ENCODE measurements at places on chromosomes 3 and 15.

DNA sequence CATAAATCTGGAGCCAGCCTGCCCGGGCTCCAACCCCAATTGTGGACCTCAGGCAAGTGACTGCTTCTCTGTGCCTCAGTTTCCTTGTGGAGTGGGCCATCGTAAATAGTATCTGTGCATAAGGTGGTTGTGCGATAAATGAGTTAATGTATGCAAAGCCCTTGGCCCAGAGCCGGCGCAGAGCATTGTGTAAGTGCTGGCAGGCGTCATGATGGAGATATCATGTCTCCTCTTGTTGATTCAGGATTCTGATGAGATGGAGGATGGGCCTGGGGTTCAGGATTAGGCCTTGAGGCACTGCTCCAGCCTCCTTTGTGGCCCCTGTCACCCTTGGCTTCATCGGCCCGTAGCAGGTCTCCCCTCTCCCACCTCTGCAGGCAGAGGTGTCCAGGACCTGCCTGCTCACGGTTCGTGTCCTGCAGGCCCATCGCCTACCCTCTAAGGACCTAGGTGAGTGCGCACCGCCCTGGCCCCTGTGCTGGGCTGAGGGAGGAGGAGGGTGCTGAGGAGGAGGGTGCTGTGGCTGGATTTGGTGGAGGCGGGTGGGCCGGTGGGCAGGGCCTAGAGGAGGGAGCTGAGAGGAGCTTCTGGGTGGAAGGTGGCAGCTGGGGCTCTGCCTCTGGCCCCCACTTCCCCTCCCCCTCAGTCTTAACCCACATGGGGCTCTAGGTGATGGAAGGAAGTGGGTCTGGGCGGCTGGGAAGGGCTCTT is 1.3 kb downstream of the PLA2G4B start:
- no peak for DNase-seq

GRCh38 chr3:12464181-12464580 is 20.1 kb upstream of the TSEN2 start:
- no peak for DNase-seq

DNA sequence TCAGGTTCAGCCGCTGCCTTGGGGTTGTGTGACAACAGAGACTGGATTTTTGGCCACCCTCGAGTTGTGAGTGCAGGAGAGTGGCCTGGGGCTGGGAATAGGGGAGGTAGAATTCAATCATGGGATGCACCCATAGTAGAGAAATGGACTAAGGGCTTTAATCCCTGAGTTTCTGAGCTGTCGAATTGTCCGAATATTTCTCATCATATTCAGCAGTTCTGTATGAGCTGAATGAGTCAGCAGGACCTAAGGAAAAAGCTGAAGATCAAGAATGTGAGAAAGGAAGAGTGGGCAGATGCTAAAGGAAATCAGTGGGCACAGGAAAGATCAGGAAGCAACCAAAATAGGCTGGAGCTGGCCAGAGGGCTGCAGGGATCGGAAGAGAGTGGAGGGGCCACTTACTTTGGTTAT is 44.4 kb upstream of the SACM1L start:
- DNase-seq, result no peak

- DNase-seq, result no peak
Measured at GRCh38 chr3:133568294-133569014, 5.0 kb upstream of the CDV3 start.

GRCh38 chr15:58551084-58551763 is 119.4 kb downstream of the LIPC start:
- DNase-seq, result no peak

DNA sequence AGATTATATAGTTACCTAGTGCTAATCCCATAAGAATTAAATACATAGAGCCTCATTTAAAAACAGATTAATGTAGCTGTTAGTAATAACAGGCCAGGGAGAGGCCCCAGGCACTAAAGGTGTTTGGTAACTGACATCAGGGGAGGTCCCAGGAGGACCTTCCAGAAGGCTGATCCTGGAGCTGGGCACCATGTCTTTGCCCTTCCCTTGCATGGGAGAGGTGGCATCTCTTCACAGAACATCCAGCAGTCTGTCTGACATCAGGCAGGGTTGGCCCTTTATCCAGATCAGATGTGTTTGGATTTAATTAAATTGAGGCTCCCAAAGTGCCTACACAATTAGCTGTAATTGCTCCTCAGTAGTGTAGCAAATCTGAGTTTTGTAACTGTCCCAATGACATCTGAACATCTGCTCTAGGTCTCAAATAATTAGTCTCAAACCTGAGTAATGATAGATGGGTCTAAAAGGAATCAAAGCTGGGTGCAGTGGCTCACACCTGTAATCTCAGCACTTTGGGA is 53.0 kb downstream of the RLBP1 start:
- DNase-seq, result no peak

DNA sequence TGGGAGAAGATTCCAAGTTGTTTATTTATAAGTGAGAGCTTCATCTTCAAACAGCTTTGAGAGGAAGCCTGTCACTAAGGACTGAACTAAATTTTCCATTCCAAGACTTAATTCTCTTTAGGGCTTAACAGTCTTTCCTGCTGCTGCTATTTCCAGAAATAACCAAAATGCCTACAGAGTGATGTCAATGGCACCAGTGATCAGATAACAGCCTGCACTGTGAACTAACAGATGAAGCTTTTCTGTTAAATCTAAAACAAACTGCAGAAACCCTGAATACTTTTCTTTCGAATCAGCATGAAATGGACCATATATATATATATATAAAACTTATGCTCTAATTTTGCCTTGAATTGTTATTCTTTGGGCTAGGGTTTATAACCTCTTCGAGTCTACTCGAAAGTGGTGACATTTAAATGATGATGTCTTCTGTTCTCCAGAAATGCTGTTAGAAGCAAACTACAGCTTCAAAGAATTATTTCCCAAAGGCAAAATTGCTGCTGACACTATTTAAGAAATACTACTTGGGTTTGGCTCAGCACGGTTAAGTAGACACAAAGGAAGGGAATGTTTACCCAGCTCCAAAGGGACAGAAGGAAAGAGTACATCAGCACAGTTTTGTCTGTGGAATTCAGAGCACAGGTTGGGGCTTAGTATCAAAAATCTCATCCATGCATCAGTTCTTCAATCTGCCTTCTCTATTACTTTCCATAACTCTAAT is 238.5 kb upstream of the LRRN1 start:
- DNase-seq, result no peak

DNA sequence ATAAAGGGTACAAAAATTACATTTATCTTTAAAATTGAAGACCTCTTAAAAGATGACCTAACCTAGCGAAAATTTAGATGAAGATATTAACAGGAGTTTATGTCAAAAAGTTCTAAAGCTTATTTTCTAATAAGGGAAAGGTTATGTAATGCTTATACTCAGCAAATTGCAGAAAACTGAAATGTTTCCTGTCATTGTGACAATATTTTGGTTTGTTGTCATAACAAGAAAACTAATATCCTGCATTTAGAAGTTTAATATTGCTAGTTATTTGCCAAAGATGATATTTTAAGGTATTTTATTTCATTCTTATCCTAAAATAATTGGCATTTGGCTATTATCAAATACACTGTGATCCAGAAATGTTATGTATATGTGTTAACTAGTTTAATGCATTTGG is 294.5 kb downstream of the C3orf38 start:
- no peak for DNase-seq

- no peak for DNase-seq
Measured at GRCh38 chr3:180414157-180414556, 187.8 kb upstream of the TTC14 start.

DNA sequence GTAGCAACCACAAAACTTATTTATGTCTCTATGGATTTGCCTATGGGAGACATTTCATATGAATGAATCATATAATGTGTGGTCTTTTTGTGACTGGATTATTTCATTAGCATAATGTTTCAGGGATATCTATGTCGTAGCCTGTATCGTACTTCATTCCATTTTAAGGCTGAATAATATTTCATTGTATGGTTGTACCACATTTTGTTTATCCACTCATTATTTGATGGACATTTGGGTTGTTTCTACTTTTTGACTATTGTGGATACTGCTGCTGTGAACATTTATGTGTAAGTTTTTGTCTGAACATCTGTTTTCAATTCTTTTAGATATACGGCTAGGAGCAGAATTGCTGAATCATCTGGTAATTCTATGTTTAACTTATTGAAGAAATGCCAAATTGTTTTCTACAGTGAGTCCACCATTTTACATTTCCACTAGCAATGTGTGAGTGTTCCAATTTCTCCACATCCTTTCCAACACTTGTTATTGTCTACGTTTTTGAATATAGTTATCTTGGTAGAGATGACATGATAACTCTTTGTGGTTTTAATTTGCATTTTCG is 134.4 kb upstream of the DAZL start:
- DNase-seq, result no peak

DNA sequence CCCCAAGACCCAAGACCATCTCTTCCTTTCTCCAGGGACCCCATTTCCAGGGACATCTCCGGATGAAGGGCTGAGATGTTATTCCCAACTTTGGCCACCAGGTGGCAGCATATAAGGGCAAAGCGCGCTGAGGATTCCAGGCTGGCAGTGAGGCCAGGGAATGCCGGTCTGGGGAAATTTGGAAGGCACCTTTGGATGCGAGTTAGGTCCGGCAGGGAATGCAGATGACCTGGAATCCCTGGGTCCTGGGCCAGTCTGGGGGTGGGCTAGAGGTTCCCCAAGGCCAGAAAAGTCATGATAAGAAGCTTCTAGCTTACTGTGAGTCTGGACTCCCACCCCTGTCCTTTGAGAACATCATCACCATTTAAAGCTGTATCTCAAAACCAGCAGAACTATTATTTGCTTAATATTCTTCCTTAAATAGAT is 1.6 kb upstream of the CHST13 start:
- DNase-seq, result peak; percentile 28

- no peak for DNase-seq
Measured at GRCh38 chr15:90903733-90904536, 833 bp downstream of the MAN2A2 start.

GRCh38 chr3:135224815-135225362 is 429.8 kb downstream of the EPHB1 start:
- DNase-seq, result no peak

DNA sequence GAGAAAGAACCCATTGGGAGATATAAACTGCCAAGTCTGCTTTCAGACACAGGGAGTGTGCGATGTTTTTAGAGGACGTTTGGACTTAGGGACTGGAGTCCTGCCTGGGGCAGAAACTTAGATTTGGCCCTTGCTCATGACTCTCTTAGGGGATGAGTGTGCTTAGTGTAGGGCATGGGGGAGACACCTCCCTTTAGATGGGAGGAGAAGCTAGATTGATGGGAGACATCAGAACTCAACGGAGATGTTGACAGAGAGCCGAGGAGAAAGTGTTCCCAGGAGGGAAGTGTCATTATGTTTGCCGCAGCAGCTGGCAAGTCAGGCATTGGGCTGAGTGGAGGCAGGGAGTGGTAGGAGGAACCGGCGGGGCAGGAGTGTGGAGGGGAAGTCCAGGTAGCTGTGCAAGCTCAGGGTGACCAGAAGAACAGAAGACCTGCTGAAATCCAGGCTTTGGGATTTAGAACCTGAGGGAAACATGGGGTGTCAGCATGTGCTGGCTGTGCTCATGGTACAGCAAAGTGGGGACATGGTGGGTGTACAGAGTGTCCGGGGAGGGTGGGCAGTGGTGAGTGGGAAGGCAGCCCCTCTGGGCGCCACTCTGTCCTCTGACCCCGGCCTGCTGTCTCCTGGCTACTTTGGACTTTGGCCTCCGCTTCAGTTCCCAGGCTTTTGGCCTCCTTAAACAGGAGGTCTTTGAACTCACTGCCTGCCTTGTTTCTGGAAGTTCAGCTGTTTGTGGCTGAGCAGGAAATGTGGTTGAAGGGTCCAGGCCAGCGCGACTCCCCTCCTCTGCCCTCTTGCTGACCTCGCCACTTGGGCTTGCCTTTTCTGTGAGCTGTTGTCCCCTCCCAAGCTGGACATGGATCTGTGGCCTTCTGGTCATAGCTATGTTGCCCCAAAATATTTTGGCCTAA is 324.0 kb upstream of the LRRFIP2 start:
- no peak for DNase-seq

DNA sequence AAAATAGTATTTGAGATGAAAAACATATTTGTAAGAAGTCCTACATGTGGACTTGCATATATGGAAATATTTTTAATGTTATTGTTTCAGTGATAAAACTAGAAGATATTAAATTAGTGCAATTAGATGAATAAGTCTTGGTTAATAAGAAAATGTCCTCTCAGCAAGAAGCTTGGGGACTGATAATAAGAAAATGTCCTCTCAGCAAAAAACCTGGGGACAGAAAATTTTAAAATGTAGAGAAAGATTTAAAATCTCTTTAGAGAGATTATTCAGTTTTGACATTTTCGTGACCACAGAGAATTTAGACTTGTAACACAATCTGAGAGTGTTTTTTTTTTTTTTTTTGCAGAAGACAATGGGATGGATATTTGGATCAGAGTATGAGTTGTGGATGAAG is 156.0 kb downstream of the ISL2 start:
- DNase-seq, result no peak

- no peak for DNase-seq
Measured at GRCh38 chr15:25249236-25250010, 189.4 kb downstream of the UBE3A start.

- no peak for DNase-seq
Measured at GRCh38 chr3:160245261-160245800, 20.1 kb downstream of the C3orf80 start.

DNA sequence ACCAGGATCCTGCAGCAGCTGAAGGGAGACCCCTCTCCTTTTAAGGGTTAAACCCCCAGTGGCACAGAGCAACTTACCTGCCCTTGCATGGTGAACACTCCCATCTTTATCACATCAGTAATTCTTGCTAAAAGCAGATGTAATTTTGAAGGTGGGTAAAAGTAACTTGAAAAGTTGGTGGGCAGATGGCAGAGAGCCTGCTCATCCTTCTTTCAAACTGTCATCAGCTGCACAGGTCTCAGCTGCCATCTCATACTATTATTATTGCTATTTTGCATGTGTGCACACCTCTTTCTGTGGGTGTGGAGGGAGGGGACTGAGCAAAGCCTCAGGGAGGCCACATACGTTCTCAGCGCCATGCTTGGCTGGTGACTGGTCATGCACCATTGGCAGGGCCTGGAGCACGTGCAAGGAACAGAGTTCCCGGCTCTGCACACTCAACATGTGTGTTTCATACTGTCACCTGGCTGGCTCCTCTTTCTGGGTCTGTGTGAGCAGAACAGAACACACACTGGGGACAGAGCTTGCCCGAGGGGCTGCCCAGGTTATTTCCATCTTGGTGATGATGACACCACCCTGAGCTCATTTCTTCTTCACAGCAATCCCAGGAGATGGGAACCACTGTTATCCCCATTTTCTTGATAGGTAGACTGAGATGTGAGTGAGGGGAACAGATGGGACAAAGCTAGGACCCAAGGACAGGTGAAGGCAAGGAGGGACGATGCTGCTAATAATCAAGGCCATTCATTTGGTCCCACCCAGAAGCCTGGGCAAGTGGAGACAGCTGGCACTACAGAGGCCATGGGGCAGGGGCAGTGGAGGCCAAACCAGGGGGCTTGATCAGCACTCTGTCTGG is 95.8 kb upstream of the KLF13 start:
- peak; percentile 85 for DNase-seq

GRCh38 chr15:34755419-34755773 is 598 bp upstream of the GJD2 start:
- no peak for DNase-seq

Data from GM06990 (cell line).